Esophagus muscularis mucosa (tissue), 4 donors: ENCODE measurements at places on chromosomes 16 and 17. TPM values are rescaled to one million over a fixed set of nuclear protein-coding genes. Genes with fewer than 3 reads are reported as not detected.

DNA sequence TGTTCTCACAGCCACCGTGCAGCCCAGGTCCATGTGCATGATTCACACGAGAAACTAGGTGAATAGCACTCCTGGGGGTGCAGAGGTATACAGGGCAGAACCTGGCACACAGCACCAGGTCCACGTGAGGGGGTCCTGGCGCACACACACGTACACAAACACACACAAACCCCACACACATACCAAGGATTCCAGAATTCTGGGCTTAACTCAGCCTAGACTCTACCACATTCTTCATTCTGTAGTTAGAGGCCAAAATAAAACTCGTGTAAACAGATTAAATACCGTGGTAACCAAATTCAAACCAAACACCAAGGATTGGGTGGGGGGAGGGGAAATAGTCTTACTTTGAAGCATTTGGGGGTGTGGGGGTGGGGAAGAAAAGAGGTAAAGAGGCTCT lies 58.5 kb downstream of the XYLT1 start:
- no peaks in the 10 kb centered on the region for H3K27me3 ChIP-seq
- no peaks in the 10 kb centered on the region for H3K36me3 ChIP-seq
- peak overlapping the region; percentile 89 for H3K27ac ChIP-seq
- no peak for DNase-seq

DNA sequence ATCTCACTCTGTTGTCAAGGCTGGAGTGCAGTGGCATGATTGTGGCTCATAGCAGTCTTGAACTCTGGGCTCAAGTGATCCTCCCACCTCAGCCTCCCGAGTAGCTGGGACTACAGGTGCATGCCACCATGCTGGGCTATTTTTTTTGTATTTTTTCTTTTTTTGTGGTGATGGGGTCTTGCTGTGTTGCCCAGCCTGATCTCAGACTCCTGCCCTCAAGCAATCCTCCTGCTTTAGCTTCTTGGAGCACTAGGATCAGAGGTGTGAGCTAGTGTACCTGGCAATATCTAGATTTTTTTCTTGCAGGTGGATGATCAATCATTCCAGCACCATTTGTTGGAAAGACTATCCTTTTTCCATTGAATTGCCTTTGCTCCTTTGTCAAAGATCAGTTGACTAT lies 52.8 kb upstream of the IL34 start:
- DNase-seq = no peak
- H3K27ac ChIP-seq = no peak overlapping the region
- no peak overlapping the region for H3K4me3 ChIP-seq
- no peaks in the 10 kb centered on the region for H3K36me3 ChIP-seq
- H3K27me3 ChIP-seq = no peaks in the 10 kb centered on the region
- peaks cover 42% of the 10 kb centered on the region for H3K4me1 ChIP-seq

GRCh38 chr16:4515611-4516233 lies 22.9 kb downstream of the CDIP1 start:
- H3K4me3 ChIP-seq = no peak overlapping the region
- H3K27ac ChIP-seq = peak overlapping the region; percentile 66
- peaks cover 54% of the 10 kb centered on the region for H3K4me1 ChIP-seq
- no peak for DNase-seq
- H3K27me3 ChIP-seq = no peaks in the 10 kb centered on the region
- H3K36me3 ChIP-seq = peaks cover 6% of the 10 kb centered on the region

- H3K4me1 ChIP-seq = no peaks in the 10 kb centered on the region
- no peaks in the 10 kb centered on the region for H3K36me3 ChIP-seq
- no peaks in the 10 kb centered on the region for H3K27me3 ChIP-seq
- DNase-seq = no peak
These were observed 102.6 kb downstream of the SDR42E1 start for GRCh38 chr16:81908466-81909262.

DNA sequence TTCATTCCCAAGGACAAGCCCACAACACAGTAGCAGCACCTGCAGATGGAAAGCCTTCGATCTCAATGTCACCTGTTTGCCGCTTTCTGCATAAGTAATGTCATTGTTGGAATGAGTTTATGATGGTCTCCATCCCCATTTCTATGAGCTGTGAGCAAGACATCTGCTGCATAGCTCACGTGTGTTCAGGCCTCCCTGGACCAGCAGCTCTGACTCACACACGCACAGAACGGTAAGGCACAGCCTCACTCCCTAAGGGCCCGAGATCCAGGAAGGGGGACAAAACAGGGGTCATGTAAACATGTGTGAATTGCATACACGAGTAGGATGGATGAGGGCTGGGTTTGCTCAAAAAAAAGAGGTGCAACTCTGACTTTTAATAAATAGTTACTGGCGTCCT lies 223.1 kb downstream of the SOX9 start:
- no peak overlapping the region for H3K4me3 ChIP-seq
- H3K4me1 ChIP-seq = peaks cover 7% of the 10 kb centered on the region
- no peak overlapping the region for H3K27ac ChIP-seq
- no peak for DNase-seq
- H3K36me3 ChIP-seq = no peaks in the 10 kb centered on the region

- H3K27me3 ChIP-seq = no peaks in the 10 kb centered on the region
- no peak overlapping the region for H3K4me3 ChIP-seq
- peak overlapping the region; percentile 72 for H3K27ac ChIP-seq
- DNase-seq = no peak
These were observed 43.0 kb upstream of the TOB1 start for GRCh38 chr17:50908860-50909764.

GRCh38 chr16:23225634-23226033 lies 43.1 kb downstream of the SCNN1G start:
- H3K27me3 ChIP-seq = no peaks in the 10 kb centered on the region
- no peaks in the 10 kb centered on the region for H3K4me1 ChIP-seq
- no peak overlapping the region for H3K27ac ChIP-seq
- DNase-seq = no peak
- H3K4me3 ChIP-seq = no peak overlapping the region

GRCh38 chr16:4325253-4325758 lies 9.4 kb downstream of the GLIS2 start:
- H3K27ac ChIP-seq = peak overlapping the region; percentile 96
- H3K4me1 ChIP-seq = peaks cover 100% of the 10 kb centered on the region
- H3K36me3 ChIP-seq = no peaks in the 10 kb centered on the region

DNA sequence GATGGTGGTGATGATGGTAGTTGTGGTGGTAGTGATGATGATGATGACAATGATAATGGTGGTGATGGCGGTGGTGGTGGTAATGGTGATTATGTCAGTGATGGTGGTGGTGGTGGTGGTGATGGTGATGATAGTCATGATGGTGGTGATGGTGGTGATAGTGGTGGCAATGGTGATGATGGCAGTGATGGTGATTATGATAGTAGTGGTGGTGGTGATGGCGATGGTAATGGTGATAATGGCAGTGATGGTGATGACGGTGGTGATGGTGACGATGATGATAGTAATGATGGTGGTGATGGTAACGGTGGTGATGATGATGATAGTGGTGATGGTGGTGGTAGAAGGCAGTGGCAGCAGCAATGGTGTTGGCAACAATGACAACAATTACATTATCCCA lies 55.3 kb downstream of the RBFOX3 start:
- no peak for DNase-seq
- H3K4me3 ChIP-seq = no peak overlapping the region
- H3K27ac ChIP-seq = no peak overlapping the region
- peaks cover 50% of the 10 kb centered on the region for H3K27me3 ChIP-seq
- H3K36me3 ChIP-seq = no peaks in the 10 kb centered on the region

DNA sequence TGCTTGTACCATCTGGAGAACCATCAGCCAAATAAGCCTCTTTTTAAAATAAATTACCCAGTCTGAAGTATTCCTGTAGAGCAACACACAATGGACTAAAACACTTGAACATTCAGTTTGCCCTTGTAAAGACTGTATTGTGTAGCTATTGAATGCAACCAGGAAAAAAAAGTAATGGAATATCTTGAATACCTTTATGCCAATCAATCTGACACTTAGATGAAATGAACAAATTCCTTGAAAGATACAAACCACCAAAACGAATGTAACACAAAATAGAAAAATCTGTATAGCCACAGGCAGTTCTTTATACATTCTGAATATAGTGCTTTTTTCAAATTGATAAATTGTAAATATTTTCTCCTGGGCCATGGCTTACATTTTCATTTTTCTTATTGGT lies 63.3 kb upstream of the KCNJ16 start:
- no peak overlapping the region for H3K27ac ChIP-seq
- H3K4me3 ChIP-seq = no peak overlapping the region

GRCh38 chr17:30345527-30346075 lies 11.7 kb upstream of the TMIGD1 start:
- no peaks in the 10 kb centered on the region for H3K36me3 ChIP-seq
- H3K4me1 ChIP-seq = peaks cover 43% of the 10 kb centered on the region
- H3K27ac ChIP-seq = peak overlapping the region; percentile 68
- no peak overlapping the region for H3K4me3 ChIP-seq

GRCh38 chr17:57604771-57605674 lies 140.1 kb downstream of the CCDC182 start:
- peaks cover 7% of the 10 kb centered on the region for H3K36me3 ChIP-seq
- H3K27me3 ChIP-seq = no peaks in the 10 kb centered on the region
- H3K27ac ChIP-seq = peak overlapping the region; percentile 64

DNA sequence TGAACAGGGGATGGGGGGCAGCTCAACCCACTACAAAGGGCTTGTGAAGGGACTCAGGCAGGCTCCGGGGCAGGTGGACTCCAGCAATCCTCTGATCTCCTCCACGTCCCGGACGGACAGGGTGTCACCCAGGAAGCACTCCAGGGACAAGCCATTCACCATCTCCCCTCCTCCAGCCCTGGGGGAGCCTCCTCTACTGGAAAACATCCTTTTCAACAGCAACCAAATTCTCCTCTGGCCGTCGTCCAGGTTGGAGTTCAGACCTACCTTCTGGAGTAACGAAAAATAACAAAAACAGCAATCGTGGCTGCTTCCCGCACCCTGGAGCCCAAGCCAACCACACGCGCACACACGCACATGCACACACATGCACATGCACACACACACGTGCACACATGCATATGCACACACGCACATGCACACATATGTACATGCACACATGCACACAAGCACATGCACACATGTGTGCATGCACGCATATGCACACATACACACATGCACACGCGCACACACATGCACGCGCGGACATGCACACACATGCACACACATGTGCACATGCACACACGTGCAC lies 8.9 kb upstream of the RBFOX3 start:
- H3K4me1 ChIP-seq = peaks cover 14% of the 10 kb centered on the region
- H3K4me3 ChIP-seq = no peak overlapping the region
- peaks cover 76% of the 10 kb centered on the region for H3K27me3 ChIP-seq
- no peaks in the 10 kb centered on the region for H3K36me3 ChIP-seq
- DNase-seq = no peak
- H3K27ac ChIP-seq = no peak overlapping the region

DNA sequence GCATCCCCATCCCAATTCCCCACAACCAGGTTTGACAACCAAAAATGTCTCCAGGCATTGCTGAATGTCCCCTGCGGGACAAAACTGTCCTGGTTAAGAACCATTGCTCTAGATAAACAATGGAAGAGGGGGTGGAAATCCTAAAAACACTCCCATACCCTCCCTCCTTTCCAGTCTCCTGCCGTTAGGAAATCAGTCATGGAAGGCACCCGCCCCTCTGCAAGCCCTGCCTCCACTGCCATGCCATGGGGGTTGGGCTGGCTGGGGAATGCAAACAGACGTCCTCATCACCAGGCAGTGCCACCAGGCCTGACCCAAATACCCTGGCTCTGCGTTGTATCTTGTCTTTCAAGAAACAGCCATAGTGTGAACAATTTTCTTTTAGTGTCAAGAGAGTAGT lies 57.5 kb downstream of the CYTH1 start:
- no peaks in the 10 kb centered on the region for H3K36me3 ChIP-seq
- H3K27ac ChIP-seq = peak overlapping the region; percentile 69
- no peaks in the 10 kb centered on the region for H3K27me3 ChIP-seq
- DNase-seq = no peak

DNA sequence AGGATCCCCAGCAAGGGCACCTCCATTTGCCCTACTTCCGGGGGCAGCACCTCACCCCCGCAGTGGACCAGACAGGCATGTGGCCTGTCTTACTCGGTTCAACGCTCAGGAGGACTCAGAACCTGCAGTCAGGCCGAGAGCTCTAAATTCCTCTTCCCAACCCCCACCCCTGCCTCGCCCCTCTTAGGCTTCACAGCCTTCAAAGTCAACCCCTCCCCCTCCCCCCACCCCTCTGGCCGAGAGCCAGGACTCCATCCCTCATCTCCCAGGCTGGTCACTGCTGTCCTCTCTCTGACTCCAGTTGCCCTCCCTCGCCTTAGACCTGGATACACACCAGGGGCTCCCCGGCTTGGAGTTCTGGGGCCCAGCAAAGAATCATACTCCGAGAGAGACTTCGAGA lies 8.1 kb upstream of the HS3ST6 start:
- H3K27ac ChIP-seq = no peak overlapping the region
- no peak overlapping the region for H3K4me3 ChIP-seq
- no peaks in the 10 kb centered on the region for H3K27me3 ChIP-seq

DNA sequence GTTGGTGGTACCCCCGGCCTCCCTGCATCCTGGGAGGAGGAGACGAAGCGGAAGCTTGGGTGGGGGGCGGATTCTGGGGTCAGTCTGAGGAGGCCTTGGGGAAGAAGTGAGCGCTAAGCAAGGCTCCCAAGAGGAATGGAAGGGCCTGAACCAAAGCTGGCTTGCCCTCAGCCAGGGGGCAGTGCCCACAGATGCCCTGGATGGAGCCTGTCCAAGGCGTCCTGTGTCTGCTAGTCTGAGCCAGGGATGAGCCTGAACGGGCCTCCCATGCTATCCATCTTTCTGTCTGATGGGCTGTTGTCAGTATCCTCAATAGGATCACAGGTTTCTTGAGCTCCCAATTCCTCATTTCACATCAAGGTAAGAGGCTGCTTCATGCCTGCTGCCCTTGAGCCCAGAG lies 122.3 kb upstream of the LHX1 start:
- H3K36me3 ChIP-seq = no peaks in the 10 kb centered on the region
- H3K27me3 ChIP-seq = peaks cover 10% of the 10 kb centered on the region
- H3K4me3 ChIP-seq = no peak overlapping the region
- no peaks in the 10 kb centered on the region for H3K4me1 ChIP-seq
- DNase-seq = no peak
- no peak overlapping the region for H3K27ac ChIP-seq

DNA sequence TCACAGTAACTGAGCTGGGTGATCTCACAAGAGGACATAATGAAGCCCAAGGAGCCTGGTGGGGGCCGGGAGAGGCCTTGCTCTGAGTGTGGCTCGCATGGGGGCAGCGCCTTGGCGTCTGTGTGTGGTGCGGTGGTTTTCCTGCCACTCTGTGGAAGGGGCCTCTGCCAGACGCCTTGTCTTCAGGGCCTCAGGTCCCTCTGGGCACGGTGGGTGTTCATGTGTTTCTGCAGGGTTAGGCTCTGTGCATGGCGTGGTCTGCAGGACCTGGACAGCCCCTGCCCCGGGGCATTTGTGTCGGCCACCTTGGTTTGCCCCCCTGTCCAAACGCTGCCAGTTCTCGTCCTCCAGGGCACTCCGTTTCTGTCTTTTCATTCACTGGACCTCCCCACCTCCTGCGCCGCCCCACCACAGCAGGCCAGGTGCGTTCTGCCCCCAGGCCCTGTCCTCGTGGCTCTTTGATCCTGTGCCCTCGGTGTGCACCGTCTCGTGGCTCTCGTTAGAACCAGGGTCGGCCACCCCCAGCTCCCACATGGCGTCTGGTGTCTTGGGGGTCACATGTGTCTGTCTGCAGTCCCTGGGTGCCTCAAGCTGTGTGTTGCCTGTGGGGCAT lies 43.7 kb upstream of the ZNF750 start:
- H3K27ac ChIP-seq = peak overlapping the region; percentile 20
- peaks cover 52% of the 10 kb centered on the region for H3K4me1 ChIP-seq

GRCh38 chr17:35726127-35726952 lies 5.1 kb upstream of the RASL10B start:
- H3K4me1 ChIP-seq = peaks cover 62% of the 10 kb centered on the region
- peaks cover 71% of the 10 kb centered on the region for H3K36me3 ChIP-seq
- no peaks in the 10 kb centered on the region for H3K27me3 ChIP-seq
- DNase-seq = peak; percentile 90

MYH2 gene
- total RNA-seq = 1.4 TPM

TBC1D3 gene
- not detected for total RNA-seq
